T1000 (cell line): ENCODE measurements at places on chromosomes 12 and 14.

DNA sequence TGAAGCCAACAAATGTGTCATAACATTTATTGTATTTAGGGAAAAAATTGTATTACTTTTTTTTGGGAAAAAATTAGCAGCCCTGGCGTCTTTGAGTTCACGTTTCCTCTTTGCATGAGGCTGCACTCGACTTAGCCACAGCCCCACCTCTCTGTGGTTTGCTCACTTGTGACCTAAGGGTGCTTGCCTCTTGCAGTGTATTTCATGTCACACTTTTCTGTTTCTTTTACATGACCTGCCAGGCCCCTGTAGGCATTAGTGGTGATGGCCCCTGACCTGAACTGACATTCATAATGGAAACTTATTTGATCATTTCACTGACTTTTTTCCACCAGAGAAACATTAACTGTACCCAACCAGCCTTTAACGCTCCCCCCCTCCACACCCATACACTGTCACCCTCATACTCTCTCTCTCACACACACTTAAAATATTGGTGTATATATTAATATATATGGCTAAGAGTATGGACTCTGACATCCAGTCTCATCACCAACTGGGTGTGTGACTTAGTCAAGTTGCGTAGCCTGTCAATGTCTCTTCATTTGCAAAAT lies 122.9 kb downstream of the PRKCH start:
- DNase-seq, result no peak

DNA sequence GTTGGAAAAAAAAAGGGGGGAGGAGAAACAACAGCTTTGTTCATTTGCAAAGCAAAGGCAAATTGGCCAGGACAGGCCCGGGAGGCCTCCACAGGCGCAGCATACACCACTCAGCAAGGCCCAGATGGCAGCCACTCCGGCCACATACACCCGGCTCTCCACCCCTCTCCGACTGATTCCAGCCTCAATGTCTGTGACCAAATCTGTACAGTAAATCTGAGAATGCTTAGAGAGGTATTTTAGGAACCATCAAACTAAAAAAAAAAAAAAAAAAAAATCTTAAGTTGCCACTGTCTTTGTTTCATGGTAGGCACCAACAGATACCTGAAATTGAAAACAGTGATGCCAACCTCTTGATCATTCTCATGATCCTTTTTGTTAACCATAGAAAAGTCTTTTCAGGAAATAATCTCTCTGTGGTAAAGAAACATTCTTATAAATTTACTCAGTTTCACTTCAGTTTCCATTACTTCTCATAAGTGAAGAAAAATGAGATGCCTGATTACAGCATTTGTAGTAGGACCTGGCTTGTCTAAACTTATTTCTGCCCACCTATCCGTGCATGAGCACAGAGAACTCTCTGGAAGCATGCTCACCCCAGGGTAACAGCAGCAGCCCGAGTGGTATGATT lies 20.2 kb downstream of the VPS37B start:
- DNase-seq, result no peak

- DNase-seq, result peak; percentile 53
Observed at GRCh38 chr12:98698603-98699463, 53.7 kb downstream of the APAF1 start.

- DNase-seq, result no peak
Observed at GRCh38 chr14:50616275-50616674, 51.8 kb downstream of the SAV1 start.

GRCh38 chr12:12039897-12040296 lies 30.8 kb upstream of the BCL2L14 start:
- DNase-seq, result no peak

- DNase-seq, result peak; percentile 73
Observed at GRCh38 chr14:31263485-31264133, 56.0 kb upstream of the HECTD1 start.

GRCh38 chr14:93019970-93020369 lies 95.8 kb downstream of the ITPK1 start:
- no peak for DNase-seq
